CD4-positive, alpha-beta T cell treated with Interleukin-15 for 4 hours (primary cell): ENCODE measurements at places on chromosomes 5 and 9.

GRCh38 chr5:17444496-17444895 lies 53.5 kb upstream of the TAF11L2 start:
- DNase-seq = no peak

- no peak for DNase-seq
These were observed 2369.4 kb upstream of the ACO1 start for GRCh38 chr9:30015073-30015472.

- no peak for DNase-seq
These were observed 73.5 kb downstream of the KIF4B start for GRCh38 chr5:155087036-155087435.

- no peak for DNase-seq
These were observed 3.2 kb downstream of the IRX1 start for GRCh38 chr5:3598769-3599211.

GRCh38 chr9:14891332-14891731 lies 18.9 kb downstream of the FREM1 start:
- DNase-seq = no peak

GRCh38 chr5:93589152-93589828 lies 6.3 kb downstream of the NR2F1 start:
- no peak for DNase-seq

DNA sequence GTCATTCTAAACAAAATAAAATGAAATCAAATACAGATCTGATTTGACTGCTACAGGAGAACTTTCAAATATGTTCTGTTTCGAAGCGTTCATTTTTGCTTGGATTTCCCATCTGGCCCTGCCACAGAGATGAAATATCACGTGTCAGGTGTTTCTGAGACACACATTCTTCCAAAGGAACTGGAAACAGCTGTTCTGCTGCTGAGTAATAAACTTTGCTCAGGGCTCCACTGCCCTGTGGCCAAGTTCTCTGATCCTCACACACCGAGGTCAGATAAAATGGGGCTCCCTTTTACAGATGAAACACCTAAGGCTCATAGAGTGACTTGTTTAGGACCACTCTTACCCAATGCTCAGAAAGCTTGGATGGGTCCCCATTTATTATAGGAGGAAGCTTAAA lies 42.5 kb downstream of the FRMPD1 start:
- no peak for DNase-seq

- no peak for DNase-seq
These were observed 96.5 kb downstream of the SMIM23 start for GRCh38 chr5:171882118-171882517.

GRCh38 chr9:114613087-114613486 lies 2.0 kb downstream of the TMEM268 start:
- DNase-seq = no peak

DNA sequence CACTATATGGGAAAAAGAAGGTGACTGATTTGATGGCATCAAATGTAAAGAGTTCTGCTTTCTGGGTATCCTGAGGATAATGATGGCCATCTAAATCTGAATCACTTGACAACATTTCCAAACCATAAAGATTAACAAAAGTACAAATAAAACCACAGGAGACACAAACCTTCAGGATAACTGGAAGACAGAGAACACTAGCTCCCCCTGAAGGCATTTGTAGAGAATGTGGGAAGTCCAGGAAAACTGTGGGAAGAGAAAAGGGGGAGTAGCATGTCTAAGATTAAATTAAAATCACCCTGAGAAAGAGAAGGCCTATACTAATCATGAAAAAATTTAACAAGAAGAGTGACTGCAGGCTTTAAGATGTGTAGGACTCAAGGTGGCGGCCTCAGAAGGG lies 116.2 kb downstream of the PRELID2 start:
- no peak for DNase-seq

GRCh38 chr5:109878887-109879286 lies 189.2 kb downstream of the MAN2A1 start:
- DNase-seq = no peak

- no peak for DNase-seq
These were observed 174.3 kb downstream of the PAPPA start for GRCh38 chr9:116327701-116328405.

- DNase-seq = no peak
These were observed 14.1 kb upstream of the FAM120AOS start for GRCh38 chr9:93467462-93467861.
